GM23338 (cell line): ENCODE measurements at places on chromosomes 7 and 10. TPM values are rescaled to one million over a fixed set of nuclear protein-coding genes. Genes with fewer than 3 reads are reported as not detected.

Gene BAMBI
- total RNA-seq, result 37.5 and 39.5 TPM in 2 replicates

Gene MDFIC
- 5.2 and 9.8 TPM in 2 replicates for total RNA-seq

DNA sequence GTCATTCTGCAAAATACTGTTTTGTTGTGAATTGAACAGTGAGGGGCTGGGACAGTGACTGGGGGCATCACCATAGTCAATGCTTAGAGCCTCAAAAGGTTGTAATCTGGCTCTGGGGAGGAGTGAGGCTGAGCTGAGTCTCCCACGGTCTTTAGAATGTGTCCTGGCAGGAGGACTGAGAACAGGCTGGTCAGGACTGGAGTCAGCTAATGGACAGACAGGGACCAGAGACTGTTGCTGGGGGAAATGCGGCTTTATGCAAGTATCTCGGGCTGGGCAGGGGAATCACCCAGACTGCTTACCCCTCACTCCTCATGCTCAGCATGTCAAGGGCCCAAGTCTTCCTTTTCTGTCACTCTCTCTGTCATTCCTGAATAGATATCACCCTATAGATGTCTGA lies 346.5 kb downstream of the TYW1 start:
- H3K27ac ChIP-seq, result no peak overlapping the region
- H3K36me3 ChIP-seq, result no peaks in the 10 kb centered on the region
- peaks cover 11% of the 10 kb centered on the region for H3K4me1 ChIP-seq
- no peak for DNase-seq

GRCh38 chr7:131869169-131869844 lies 312.9 kb upstream of the PODXL start:
- no peaks in the 10 kb centered on the region for H3K36me3 ChIP-seq
- H3K4me1 ChIP-seq, result no peaks in the 10 kb centered on the region
- no peak for DNase-seq
- H3K4me3 ChIP-seq, result no peak overlapping the region

Gene STAG3
- total RNA-seq, result 3.4 and 4.6 TPM in 2 replicates

- no peaks in the 10 kb centered on the region for H3K27me3 ChIP-seq
- DNase-seq, result no peak
- no peaks in the 10 kb centered on the region for H3K36me3 ChIP-seq
- no peak overlapping the region for H3K27ac ChIP-seq
- no peak overlapping the region for H3K4me3 ChIP-seq
Observed at GRCh38 chr7:151893405-151893923, 16.5 kb upstream of the PRKAG2 start.

- H3K4me3 ChIP-seq, result no peak overlapping the region
- H3K36me3 ChIP-seq, result no peaks in the 10 kb centered on the region
- no peaks in the 10 kb centered on the region for H3K27me3 ChIP-seq
- no peak for DNase-seq
Observed at GRCh38 chr10:21860718-21861117, 142.8 kb downstream of the DNAJC1 start.

- H3K27ac ChIP-seq, result peak overlapping the region; percentile 73
- DNase-seq, result peak; percentile 63
- no peaks in the 10 kb centered on the region for H3K36me3 ChIP-seq
Observed at GRCh38 chr7:106283831-106284713, 711 bp downstream of the NAMPT start.

GRCh38 chr7:30303312-30304039 lies 19.1 kb downstream of the ZNRF2 start:
- no peaks in the 10 kb centered on the region for H3K36me3 ChIP-seq
- peak overlapping the region; percentile 45 for H3K27ac ChIP-seq
- H3K4me3 ChIP-seq, result no peak overlapping the region
- peaks cover 49% of the 10 kb centered on the region for H3K4me1 ChIP-seq
- no peaks in the 10 kb centered on the region for H3K27me3 ChIP-seq

Gene PDZD7
- 1.7 and 2.3 TPM in 2 replicates for total RNA-seq

- no peak for DNase-seq
- H3K4me1 ChIP-seq, result peaks cover 9% of the 10 kb centered on the region; the same call in 1 of the 2 replicates
- H3K36me3 ChIP-seq, result no peaks in the 10 kb centered on the region
Observed at GRCh38 chr7:1054861-1055450, 10.6 kb downstream of the GPR146 start.
